Endodermal cell (in vitro differentiated cells): ENCODE measurements at places on chromosomes 12 and 14. TPM values are rescaled to one million over a fixed set of nuclear protein-coding genes. Genes with fewer than 3 reads are reported as not detected.

The GALNT6 gene
- 7.0 to 19.1 TPM (median 15.8 TPM) in 3 replicates for total RNA-seq

- DNase-seq = peak; percentile 89
Observed at GRCh38 chr12:94149781-94150239, 1.4 kb downstream of the PLXNC1 start.

The FOXG1 gene
- total RNA-seq = 0.04 and 0.11 TPM in 2 replicates

The CDK2 gene
- 40.6 to 71.9 TPM (median 69.8 TPM) in 3 replicates for total RNA-seq

- peak; percentile 62 for DNase-seq
Observed at GRCh38 chr12:581321-581720, 81.9 kb downstream of the NINJ2 start.

GRCh38 chr14:72652179-72652578 is 241.7 kb downstream of the DPF3 start:
- DNase-seq = no peak
